ENCODE measurements at places on chromosomes 5 and 9.
A peak's percentile ranks its signal among the peaks of the same experiment; 100 is the strongest.

- no peak for DNase-seq
Measured at GRCh38 chr5:83363111-83363885, 108.2 kb upstream of the VCAN start.

- no peak for DNase-seq
Measured at GRCh38 chr9:136171801-136172411, 33.0 kb downstream of the LHX3 start.

DNA sequence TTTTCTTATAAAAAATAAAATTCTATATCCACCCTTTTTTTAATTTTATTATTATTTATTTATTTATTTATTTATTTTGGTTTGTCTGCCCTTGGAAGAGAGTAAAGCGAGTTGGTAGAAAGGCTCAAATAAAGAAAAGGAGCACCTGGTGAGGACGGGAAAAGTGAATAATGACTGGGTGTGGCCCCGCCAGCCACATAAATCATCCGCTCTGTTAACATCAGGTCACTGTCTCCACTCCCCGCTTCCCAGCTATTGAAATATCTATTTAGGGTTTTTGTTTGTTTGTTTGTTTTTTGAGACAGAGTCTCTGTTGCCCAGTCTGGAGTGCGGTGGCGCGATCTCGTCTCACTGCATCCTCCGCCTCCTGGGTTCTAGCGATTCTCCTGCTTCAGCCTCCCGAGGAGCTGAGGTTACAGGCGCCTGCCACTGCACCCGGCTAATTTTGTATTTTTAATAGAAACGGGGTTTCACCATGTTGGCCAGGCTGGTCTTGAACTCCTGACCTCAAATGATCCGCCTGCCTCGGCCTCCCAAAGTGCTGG, 844 bp downstream of the POLR3G start:
- DNase-seq = no peak

- DNase-seq = no peak
Measured at GRCh38 chr9:100534401-100534800, 43.5 kb upstream of the CAVIN4 start.

DNA sequence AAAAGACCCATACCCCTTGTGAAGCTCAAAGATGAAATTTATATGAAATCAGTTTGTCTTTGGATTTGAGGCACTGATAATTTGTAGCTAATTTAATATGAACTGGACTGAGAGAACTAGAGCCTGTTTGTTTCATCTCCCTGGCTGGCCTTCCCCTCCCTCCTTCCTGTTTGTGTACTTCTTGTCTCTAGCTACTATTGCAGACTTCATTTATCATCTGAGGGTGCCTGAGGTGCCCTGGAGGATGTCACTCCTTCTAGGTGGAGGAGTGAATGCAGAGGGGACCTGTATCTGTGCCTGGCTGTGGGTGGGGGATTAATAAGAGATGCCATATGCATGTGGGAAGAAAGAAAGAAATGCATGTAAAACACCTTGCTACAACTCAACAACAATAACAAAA, 22.2 kb upstream of the GNPDA1 start:
- no peak for DNase-seq

GRCh38 chr5:9544056-9544455, 1.8 kb downstream of the SEMA5A start:
- no peak for DNase-seq

- DNase-seq = no peak
Measured at GRCh38 chr9:119436261-119436660, 67.0 kb upstream of the BRINP1 start.

DNA sequence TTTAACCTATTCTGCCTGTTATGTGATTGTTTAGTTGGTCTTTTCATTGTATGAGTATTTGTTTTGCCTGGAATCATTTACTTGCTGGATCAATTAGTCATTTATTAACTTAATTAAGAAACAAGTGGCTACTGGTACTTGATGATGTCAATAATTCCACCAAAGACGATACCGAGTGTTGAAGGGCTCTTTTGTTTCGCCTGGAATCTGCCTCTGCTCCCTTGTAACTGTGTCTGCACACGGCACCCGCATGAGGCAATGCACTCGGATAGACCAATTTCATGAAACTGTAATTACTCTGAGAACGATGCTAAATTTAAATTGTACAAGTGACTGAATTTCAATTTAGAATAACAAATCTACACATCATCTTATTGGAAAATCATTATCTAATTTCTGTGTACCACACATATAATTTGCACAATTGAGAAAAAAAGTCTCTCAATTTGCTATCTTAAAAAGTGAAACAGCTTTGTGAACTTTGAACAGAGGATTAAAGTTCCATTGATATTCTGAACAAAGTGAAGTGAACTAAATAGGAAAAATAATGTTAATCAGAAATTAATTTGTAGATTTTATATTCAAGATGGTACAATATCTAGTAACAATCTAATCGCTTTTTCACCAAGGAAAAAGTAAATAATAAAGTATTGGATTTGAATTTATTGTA, 143.2 kb downstream of the CTNND2 start:
- DNase-seq = no peak

GRCh38 chr9:136365775-136366222, 2.3 kb upstream of the DNLZ start:
- no peak for DNase-seq

GRCh38 chr5:177997319-177997670, 1.3 kb upstream of the PROP1 start:
- DNase-seq = no peak

GRCh38 chr5:131206772-131207171, 36.0 kb downstream of the LYRM7 start:
- DNase-seq = no peak

DNA sequence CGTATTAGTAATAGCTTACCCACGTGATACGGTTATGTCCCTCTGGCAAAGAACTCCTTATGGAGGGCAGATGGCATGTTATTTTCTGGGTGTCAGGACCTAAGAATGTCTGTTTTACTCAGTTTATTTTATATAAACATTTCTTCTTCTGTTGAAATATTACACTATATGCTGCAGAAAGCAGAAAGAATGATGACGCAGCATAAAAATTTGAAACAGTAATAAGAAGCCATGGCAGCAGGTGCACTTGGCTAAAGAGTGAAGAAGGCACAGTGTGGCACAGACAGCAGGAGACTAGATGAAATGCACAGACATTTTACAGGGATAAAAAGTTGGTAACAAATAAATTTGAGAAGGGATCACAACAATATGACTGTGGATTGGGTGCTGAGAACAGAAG, 46.3 kb upstream of the CDH10 start:
- no peak for DNase-seq

DNA sequence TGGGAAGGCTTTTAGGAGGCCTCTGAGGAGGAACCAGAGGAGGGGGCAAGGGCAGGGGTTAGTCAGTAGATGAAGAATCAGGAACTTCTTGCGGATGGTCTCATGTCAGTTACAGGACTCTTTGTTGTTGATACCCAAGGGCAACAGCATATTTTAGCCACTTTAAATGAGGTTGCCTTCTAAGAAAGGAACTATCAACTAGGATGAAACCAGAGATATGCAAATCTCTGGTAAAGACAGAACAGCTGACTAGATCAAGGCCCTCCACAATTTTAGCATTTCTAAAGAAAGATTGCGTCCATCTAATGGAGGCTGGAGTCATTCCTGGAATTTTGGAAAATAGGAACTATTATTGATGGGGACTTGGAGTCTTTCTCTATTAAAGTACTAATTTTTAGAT, 57.7 kb upstream of the KLF4 start:
- no peak for DNase-seq

- no peak for DNase-seq
Measured at GRCh38 chr5:140181002-140181483, 6.1 kb downstream of the CYSTM1 start.

- no peak for DNase-seq
Measured at GRCh38 chr9:114987116-114987515, 56.7 kb upstream of the TNFSF8 start.

GRCh38 chr5:140109018-140109758, 4.7 kb upstream of the PURA start:
- DNase-seq = no peak

DNA sequence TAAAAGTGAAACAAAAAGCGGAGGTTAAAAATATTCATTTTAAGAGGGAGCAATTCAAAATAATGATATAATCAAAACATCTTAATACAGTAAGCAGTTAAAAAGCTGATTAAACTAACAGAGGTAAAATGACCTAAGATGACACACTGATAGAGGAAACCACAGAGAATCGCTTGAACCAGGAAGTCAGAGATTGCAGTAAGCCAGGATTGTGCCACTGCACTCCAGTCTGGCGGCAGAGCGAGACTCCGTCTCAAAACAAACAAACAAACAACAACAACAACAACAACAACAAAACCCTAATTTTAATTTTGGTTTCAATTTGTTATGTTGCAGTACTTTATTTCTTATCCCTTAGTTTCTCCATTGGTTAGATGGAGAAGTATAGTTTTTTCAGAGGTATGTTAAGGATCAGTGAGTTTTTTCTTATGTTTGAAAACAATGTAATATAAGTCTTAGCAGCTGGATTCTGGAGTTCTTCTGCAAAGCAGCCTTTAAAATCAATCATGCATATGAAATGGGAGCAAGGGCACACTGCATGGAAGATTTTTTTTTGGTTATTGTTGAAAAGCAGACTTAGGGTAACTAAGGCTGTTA, 58.5 kb downstream of the MLANA start:
- DNase-seq = no peak

DNA sequence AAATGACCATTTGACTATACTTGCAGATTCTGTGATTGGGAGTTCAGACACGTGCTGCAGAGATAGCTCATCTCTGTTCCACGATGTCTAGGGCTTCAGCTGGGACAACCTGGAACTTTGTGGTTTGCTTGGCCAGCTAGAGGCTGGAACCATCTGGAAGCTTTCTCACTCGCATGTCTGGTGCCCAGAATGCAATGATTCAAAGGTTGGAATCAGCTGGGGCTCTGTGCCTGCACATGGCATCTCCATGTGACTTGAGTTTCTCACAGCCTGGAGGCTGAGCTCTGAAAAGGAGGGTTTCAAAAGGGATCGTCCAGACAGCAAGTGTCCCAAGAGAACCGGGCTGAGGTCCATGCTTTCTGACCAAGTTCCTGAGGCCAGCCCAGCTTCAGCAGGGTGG, 465.2 kb downstream of the GADD45G start:
- DNase-seq = no peak

DNA sequence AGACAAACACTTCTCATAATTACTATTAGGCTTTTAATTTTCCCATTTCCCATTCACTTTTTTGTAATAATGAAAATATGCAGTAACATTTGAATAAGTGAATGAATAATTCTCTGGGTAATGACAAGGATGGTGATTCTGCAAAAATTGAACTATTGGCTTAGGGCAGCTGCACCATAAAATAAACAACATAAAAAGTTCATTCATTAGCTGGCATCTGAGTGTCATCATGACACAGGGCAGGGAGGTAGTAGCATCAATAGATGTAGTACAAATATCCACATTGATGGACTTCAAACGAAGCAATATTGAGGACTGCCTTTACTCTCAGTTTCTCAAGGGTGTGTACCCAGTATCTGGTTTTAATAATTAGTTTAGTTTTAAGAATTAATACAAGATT, 4.9 kb downstream of the MEGF10 start:
- no peak for DNase-seq

- no peak for DNase-seq
Measured at GRCh38 chr9:94713436-94714215, 12.9 kb upstream of the AOPEP start.

- no peak for DNase-seq
Measured at GRCh38 chr5:179417016-179417415, 71.8 kb upstream of the ADAMTS2 start.

DNA sequence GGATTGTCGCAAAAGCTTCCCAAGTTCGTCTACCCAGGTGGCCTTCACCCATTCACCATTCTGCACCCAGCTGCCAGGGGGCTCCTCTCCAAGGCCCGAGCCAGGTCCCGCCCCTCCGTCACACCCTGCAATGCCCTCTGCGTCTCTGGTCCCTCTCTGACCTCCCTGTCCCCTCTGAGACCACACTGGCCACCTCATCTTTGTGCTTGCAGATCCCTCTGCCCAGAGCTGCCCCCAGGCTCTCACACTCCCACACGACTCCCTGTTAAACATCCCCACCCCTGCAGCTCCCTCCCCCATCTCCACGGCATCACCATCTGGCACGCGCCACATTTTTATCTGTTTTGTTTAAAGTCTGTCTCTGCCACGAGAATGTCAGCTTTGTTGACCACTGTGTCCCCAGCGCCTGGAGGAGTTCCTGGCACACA, 243.6 kb downstream of the PBX3 start:
- DNase-seq = no peak

DNA sequence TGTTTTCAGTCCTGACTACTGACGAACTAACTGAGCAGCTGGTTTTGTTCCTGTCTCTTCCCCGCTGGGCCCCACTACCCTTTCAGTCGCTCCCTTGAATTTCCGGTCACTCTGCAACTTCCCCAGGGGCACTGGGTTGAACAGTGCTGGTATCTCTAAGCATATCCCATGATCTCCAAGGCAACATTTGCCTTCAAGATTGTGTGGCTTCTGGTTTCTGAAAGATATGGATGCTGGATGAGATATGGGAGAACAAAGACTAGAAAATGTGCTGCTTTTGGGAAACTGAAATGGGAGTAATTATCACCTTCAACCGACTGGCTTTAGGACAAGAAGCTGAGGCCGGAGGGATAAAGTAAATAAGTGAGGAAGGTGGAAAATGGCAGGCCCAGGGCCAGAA, 258.2 kb upstream of the PIK3R1 start:
- DNase-seq = no peak

- DNase-seq = peak; percentile 48
Measured at GRCh38 chr5:18745988-18746615, 1111.8 kb downstream of the TAF11L14 start.

- DNase-seq = no peak
Measured at GRCh38 chr5:116358911-116359418, 215.7 kb downstream of the SEMA6A start.

DNA sequence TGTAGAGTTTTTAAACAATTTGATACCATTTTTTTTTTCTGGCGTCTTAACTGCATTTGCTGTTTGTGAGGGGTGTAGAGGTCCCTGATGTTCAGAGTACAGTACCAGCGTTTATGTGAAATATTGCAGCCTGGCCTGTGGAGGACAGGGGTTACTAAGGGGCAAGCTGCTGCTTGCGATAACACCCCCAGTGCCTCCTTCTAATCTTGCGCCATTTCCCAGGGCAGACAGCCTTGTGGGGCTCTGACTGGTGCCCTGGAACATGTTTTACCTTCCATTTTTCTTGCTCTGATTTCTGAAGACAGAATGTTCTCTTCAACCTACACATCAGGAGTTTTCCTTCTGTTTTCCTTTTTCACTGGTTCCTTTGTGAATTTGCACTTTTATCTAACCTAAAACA, 142.9 kb downstream of the DOCK8 start:
- no peak for DNase-seq

GRCh38 chr5:73232266-73233041, 59.5 kb downstream of the TMEM174 start:
- DNase-seq = no peak

GRCh38 chr5:120164037-120164436, 300.1 kb upstream of the PRR16 start:
- DNase-seq = no peak
